G401 (cell line): ENCODE measurements at places on chromosomes 12 and 14. TPM values are rescaled to one million over a fixed set of nuclear protein-coding genes. Genes with fewer than 3 reads are reported as not detected.

DNA sequence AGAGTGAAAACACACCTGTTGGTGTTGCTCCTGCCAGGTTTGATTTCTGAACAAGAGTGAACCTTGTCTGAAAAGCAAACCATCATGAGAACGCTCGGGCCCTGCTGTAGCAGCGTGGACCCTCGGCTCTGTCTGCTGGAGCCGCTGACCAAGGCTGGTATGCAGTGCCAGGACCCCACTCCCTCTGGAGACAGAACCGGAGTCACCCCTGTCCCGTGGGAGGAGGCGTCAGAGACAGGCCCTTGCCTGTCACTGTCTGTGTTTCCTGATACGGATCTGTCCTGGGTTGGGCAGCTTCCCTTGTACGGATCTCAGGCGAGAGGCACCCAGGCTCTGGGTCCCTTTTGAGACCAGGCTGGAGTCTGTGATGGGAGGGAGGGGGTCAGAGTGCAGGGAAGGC, 111.6 kb downstream of the ADGRD1 start:
- no peak for DNase-seq

- no peak for DNase-seq
Measured at GRCh38 chr12:54932691-54933090, 51.9 kb downstream of the TESPA1 start.

GRCh38 chr12:126558810-126559209, 1493.6 kb downstream of the AACS start:
- DNase-seq: no peak

DNA sequence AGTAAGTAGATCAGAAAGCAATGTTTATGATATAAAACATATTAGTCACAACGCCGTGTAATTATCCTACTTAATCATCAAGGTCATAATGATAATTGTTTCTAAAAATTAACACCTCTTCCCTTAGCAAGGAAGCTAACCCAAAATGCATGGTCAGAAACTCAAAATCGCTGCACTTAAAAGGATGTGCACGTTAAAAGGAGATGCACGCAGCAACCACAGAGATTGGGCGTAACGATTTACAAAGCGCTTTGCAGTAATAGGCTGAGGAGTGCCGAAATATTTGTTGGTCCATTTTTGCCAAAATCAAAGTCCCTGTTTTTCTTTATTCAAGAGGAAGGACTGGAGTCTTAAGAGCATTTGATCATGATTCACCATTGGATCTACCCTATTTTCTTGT, 1077.2 kb downstream of the VRK1 start:
- DNase-seq: no peak

DNA sequence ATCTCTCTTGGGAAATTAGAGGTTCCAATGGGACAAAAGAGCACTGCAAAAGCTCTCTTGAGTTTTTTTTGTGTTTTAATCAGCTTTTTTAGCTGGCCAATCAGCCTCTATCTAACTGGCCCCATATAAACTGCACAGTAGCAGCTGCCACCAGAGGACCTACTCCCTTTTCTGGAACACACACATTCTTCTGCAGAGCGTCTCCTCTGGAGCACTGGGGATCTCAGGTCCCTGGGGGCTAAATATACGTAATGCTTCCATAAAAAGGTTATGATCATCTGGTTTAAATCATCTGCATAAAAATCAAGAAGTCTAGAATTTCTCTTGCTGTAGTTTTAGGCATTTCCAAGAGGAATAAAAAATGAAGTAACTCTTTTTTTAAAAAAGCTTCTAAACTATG, 32.3 kb downstream of the TSPAN8 start:
- no peak for DNase-seq

The GDF3 gene
- not detected in 2 replicates for total RNA-seq

DNA sequence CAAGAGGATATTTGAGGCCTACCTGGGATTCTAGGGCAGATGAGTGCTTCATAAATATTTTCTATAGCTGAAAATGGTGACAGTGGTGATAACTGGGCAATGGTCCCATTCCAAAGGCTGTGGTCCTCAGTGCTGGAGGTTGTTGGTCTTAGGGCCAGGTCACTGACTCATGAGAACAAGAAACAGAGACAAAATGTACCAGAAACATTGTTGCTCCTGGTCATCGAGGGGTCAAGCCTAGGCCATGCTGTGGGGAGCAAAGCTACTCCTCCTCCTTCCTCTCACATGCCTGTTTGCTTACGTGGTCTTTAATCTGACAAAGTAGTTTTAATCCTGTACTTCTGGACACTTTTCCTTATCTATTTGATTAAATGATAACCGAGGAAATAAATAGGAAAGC, 33.8 kb downstream of the ERG28 start:
- DNase-seq: no peak

DNA sequence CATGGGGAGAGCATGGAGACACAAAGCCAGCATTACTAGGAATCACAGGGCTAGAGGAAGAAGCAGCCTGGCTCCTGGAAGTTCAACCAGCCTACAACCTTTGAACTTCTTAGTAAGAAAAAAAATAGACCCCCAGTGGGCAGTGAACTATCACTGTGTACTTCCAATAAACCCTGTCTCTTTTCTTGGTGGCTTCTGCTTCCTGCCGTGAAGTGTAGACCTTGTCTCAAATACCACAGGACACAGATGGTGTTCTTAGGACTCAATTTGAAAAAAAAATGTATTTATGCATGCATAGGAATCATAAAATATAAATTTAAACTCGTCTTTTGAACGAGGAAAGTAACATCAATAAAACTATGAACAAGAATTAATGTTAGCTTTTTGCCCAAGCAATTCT, 3.6 kb upstream of the PTGER2 start:
- no peak for DNase-seq

The TAS2R10 gene
- total RNA-seq: 0.37 TPM in 1 of 2 replicates, not detected in the other

DNA sequence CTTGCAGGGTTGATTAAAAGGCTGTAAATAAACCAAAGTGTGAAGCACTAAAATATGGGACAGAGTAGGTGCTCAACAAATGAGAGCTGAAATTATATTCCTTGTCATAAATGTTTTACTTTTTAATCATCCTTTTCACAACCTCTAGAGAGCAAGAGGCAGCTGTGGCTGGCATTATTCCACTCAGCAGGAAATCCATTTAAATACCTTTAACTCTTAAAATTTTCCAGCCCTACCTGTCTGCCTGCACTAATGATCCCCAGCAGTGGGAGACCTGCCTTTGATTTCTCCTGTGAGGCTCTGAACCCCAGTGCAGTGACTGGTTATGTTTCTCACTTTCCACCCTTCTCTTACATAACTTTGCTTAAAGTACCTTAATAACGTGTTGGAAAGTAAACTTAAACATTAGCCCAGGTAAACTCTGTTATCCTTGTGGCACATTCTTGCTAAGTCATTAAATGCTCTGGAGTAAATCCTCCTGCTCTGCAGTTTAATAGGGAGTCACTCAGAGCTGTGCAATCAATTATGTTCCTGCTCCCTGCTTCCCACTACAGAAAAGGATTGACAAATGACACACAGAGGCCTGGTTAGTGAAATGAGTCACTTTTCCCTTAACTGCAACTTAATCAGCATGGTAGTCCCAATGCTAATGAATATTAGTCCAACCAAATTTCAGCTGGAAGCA, 755.7 kb upstream of the USP15 start:
- DNase-seq: no peak

DNA sequence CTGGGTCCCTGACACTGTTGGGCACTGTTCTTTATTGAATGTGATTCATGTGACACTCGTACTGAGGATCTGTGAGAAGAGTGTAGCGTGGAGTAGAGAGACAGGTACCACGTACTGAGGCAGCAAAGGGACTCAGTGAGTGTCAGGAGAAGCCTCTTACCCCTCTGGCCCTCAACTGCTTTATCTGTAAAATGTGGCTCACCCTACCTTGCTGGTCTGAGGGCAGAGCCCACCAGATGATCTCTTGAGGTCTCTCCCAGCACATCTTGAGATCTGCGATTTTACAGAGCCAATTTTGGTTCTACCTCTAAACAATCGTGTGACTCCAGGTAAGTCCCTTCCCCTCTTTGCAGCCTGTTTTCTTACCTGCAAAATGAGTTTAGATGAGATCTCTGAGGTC, 3.1 kb downstream of the CEBPE start:
- no peak for DNase-seq

The KRT72 gene
- total RNA-seq: not detected in 2 replicates

- no peak for DNase-seq
Measured at GRCh38 chr12:55626154-55626553, 10.5 kb upstream of the OR10P1 start.

The TAS2R42 gene
- not detected in 2 replicates for total RNA-seq

DNA sequence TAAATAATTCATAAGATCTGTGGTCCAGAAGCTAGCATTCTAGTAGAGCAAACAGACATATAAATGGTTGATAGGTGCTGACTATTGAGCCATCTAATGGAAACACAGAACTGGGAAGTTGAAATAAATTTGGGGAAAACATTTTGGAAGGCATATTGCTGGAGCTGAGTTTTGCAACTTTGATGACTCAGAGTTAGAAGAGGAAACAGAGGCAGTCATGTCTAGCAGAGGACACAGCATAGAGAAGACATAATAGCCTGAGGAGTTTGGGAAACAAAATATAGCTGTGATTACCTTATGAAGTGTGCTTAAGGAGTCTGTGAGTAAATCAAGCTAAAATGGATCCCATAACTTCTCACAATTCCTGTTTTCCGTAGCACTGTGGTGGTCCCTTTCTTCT, 86.9 kb upstream of the FLRT2 start:
- DNase-seq: no peak

DNA sequence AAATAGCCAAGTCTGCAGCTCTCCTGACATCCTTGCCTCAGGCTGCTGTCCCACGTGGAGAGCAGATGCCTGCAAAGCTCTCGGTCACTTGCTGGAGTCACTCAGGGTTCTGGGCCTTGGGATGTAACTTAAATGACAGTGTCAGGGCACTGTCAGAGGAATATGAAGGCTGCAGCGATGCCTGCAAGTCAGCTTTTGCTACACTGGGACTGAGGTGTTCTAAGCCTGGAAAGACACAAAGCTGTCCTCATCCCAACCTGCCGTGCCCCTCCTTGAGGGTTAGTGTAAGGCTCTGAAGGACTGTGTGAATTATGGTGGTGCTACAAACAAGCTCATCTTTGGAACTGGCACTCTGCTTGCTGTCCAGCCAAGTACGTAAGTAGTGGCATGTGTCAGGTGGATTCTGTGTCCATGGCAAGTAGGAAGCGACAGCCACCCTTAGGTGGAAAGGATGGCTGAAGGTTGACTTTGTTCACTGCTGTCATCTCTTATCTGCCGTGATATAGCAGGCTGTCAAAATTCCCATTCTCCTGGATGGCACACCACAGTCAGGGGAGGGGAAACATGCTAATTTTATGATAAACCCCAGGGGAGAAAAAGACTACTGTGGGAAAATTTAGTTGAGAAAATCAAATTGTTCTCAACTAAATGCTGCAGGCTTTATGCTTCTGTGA, 79.9 kb downstream of the DAD1 start:
- no peak for DNase-seq

The MSRB3 gene
- 132 and 147 TPM in 2 replicates for total RNA-seq

The TMEM63C gene
- total RNA-seq: 0.06 TPM in 1 of 2 replicates, not detected in the other

DNA sequence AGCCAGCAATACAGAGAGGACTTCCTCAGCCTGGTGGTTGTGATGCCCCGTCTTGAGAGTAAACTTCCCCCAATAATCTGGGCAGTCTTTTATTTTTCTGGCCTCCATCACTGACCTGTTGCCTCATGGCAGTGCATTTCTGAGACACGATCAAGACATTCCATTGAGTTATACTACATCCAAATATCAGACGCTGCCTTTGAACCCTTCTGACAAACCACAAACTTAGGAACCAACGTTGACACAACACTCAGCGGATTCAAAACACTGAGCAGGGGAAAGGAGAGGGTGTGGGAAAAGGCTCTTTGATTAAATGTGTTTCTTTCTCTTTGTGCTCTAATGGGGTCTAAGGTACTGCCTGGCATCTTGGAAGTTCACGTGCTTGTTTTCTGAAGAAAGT, 100.7 kb upstream of the TBX5 start:
- no peak for DNase-seq

The CCDC197 gene
- not detected in 2 replicates for total RNA-seq

The USP44 gene
- 0.34 and 4.2 TPM in 2 replicates for total RNA-seq

The TSHR gene
- not detected in 2 replicates for total RNA-seq

DNA sequence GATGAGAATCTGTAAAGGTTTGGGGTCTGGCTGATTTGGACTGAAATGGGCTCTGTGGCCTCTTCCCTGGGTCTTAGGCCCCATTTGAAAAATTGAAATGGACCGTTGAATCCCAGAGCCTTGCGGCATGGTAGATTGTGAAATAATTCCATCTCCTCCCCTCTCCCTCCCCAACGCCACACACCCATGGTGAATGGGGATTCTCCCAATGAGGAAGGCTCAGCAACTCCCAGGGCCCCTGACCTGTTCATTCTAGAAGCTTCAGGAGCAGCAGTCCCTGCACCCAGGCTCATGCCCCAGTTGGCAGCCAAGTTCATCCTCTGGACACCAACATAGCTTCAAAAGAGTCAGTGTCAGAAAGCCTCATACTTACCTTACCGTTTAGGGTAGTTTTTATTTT, 217.4 kb downstream of the ZFP36L1 start:
- DNase-seq: no peak

DNA sequence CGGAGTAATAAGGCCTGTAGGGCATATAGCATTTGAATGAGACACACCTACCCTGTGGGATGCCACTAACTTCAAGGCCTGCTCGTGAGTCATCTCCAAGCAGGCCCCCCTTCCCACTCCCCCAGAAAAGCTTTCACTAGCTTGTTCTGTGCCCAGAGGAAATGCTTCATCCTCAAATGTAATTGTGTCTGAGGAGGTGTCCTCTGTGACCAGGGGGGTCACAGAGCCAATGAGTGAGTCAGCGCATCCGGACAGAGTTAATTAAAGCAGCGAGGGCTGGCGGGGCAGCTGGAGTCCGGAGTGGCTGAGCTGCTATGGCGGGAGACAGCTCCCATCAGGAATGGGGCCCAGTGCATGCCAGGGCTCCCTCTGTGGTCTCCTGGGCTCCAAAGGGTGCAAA, 27.0 kb upstream of the ESRRB start:
- no peak for DNase-seq

The ENDOU gene
- 1.9 TPM in 1 of 2 replicates, not detected in the other for total RNA-seq

GRCh38 chr12:82746668-82747067, 60.0 kb downstream of the TMTC2 start:
- DNase-seq: peak; percentile 49

- peak; percentile 85 for DNase-seq
Measured at GRCh38 chr12:106302401-106303201, at the start of gene TCP11L2. TSS of gene TCP11L2 (plus strand) at chr12:106302733. CDS start at chr12:106311076, 8,343 bp downstream.

GRCh38 chr12:62640910-62641448, 174.4 kb downstream of the MON2 start:
- peak; percentile 37 for DNase-seq

GRCh38 chr14:56273155-56273554, 154.9 kb downstream of the PELI2 start:
- DNase-seq: no peak

The PTGER2 gene
- 0.10 and 0.43 TPM in 2 replicates for total RNA-seq

DNA sequence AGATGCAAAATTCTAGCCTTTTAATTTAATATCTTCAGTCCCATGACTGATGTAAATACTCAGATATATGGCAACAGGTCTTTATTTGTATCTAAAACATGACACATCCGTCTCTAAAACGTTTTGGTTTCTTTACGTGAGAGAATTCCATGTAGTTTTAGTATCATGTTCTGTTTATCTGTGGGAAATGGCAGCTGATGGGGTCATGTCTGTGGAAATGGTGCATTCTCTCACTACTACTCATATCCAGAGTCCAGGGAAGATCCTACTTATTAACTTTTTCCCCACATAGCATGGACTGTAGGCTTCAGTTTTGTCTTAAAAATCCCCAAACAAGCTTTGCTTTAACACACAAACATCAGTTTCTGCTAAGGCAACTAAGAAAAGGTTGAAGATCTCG, 53.8 kb downstream of the SPTLC2 start:
- no peak for DNase-seq

The HOXC12 gene
- not detected in 2 replicates for total RNA-seq
